ENCODE measurements at places on chromosomes 2 and 18.

DNA sequence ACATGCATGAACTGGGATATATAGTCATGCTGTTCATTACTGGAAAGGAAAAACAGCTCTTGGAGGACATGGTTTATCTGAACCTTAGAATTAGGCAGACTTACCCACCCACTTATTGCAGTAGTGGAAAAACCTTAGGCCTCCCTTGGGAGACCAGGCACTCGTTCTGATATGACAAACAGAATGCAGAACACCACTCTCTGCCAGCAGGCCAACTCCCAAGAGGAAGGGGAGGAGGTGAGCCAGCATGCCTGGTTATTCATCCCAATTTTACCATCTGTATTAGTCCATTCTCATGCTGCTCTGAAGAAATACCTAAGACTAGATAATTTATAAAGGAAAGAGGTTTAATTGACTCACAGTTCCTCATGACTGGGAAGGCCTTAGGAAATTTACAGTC lies 17.5 kb downstream of the C18orf63 start:
- no peak for DNase-seq

- no peak for DNase-seq
Observed at GRCh38 chr18:22734791-22735627, 198.1 kb upstream of the RBBP8 start.

- DNase-seq = no peak
Observed at GRCh38 chr2:137380610-137381009, 583.7 kb upstream of the HNMT start.

GRCh38 chr2:221075203-221075602 lies 496.9 kb downstream of the EPHA4 start:
- no peak for DNase-seq

GRCh38 chr18:40452599-40452998 lies 1502.4 kb upstream of the PIK3C3 start:
- DNase-seq = no peak

GRCh38 chr2:238294393-238295143 lies 6.2 kb upstream of the PER2 start:
- no peak for DNase-seq

DNA sequence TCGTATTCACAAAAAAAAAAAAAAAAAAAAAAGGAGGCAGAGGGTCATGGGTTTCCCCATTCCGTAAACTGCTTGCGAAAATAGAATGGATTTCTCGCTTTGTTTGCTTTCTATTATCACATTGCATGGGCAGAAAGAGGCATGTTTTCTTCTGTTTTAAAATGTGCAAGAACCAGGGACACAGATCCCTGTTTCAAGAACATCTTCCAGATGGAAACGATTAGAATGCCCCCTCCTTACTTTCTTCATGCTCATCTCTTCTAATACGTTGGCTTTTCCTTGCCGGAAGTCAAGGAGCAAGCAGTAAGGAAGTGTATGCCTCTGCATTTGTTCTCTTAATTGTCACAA lies 51.0 kb upstream of the ZNF516 start:
- DNase-seq = no peak

- no peak for DNase-seq
Observed at GRCh38 chr2:20304411-20304810, 46.2 kb downstream of the PUM2 start.

DNA sequence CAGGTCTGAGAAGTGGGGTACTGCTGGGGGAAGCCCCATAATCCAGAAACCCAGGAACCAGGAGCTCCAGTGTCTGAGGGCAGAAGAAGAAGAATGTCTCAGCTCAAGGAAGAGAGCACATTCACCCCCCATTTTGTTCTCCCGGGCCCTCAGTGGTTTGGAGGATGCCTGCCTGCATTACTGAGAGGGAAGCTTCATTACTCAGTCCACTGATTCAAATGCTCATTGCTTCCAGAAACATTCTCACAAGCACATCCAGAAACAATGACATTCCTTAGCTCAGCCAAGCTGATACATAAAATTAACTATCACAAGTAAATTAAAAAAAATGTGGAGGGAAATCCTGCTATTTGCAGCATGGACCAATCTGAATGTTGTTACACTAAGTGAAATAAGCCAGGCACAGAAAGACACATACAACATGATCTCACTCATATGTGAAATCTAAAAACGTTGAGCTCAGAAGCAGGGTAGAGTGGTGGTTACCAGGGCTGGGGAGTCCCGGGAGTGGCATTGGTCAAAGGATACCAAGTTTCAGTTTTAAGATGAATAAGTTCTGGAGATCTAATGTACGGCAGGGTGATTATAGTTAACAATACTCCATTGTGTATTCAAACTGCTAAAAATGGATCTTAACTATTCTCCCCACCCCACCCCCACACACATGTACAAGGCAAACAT lies 459.3 kb downstream of the GALR1 start:
- DNase-seq = peak; percentile 2

- DNase-seq = no peak
Observed at GRCh38 chr2:211328126-211328525, 771.7 kb downstream of the CPS1 start.

DNA sequence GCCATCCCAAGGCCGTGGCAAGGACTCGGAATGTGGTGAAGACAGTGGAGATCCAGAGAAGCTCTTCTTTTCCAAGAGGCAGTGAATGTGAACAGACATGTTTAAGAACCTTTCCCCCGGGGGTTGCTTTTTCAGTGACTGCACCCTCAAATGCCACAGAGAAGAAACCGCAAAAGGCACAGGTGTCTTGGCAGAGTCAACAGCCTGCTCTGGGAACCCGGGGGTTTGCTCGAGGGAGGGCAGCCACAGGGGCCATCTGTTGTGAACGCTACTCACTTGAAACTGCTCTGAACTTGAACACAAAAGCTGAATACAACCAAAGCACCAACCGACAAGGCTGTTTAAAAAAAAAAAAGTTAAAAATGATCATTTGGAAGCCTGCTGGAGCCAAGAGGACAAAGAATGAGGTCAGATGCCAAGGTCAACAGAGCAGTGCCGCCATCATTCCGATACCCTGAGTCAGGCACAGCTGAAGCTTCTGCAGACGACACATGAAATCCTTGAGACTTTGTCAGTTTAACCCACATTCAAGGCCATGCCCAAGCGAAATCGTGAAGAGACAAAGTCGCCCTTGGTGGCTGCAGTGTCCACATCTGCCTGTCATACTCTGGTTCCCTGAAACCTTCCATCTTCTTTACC lies 47.4 kb downstream of the PSMG2 start:
- peak; percentile 21 for DNase-seq

- no peak for DNase-seq
Observed at GRCh38 chr2:131155208-131155855, 50.2 kb downstream of the PLEKHB2 start.

Measured in activated CD4-positive, alpha-beta T cell treated with anti-CD3 and anti-CD28 coated beads, Interleukin-2, amount 50 U/mL, for 16 hours (primary cell).